ENCODE measurements at places on chromosomes 13 and 19.

- DNase-seq, result no peak
Measured at GRCh38 chr13:105948143-105948542, 587.3 kb downstream of the EFNB2 start.

- no peak for DNase-seq
Measured at GRCh38 chr13:81874253-81874652, 1533.3 kb upstream of the SPRY2 start.

GRCh38 chr13:41916173-41916954 is 44.5 kb downstream of the VWA8 start:
- DNase-seq, result no peak

- DNase-seq, result no peak
Measured at GRCh38 chr13:79427265-79427664, 21.2 kb upstream of the RBM26 start.

GRCh38 chr13:30607908-30608307 is 9.8 kb upstream of the USPL1 start:
- DNase-seq, result no peak

DNA sequence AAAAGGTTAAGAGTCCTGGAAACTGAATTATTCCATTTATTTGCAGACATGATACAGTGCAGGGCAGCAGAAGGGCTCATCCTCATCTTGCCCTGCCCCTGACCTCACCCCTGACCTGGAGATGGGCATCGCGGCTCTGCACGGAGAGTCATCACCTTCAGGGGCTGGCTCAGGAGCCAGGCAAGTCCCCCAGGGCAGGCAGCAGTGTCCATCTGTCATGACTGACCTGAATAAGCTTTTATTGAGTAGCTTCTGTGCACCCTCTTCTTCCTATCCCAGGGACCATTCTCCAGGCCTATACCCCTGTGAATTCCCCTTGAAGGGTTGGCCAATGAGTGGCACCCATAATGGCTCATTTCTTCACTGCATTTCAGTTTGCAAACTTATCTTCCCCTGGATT is 484.2 kb downstream of the ZNF536 start:
- no peak for DNase-seq
